ENCODE measurements at places on chromosomes 16 and 17.

- no peak for DNase-seq
Measured at GRCh38 chr16:67260426-67261063, 11.8 kb downstream of the SLC9A5 start.

DNA sequence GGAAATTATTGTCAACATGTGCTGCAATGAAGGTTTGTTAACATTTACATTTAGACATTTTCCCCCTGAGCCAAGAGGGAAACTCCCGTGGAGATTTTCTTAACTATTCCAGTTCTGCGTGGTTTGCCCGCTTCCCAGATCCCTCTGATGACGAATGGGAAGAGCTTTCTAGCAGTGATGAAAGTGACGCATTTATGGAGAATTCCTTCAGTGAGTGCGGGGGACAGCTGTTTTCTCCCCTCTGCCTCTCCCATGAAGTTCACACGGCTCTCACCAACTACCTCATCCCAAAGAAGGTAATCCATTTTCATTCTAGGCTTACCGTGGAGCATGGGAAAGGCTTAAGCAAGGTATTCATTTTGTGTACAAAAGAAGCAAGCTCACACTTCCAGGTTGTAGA lies 18.2 kb downstream of the HEATR3 start:
- no peak for DNase-seq

DNA sequence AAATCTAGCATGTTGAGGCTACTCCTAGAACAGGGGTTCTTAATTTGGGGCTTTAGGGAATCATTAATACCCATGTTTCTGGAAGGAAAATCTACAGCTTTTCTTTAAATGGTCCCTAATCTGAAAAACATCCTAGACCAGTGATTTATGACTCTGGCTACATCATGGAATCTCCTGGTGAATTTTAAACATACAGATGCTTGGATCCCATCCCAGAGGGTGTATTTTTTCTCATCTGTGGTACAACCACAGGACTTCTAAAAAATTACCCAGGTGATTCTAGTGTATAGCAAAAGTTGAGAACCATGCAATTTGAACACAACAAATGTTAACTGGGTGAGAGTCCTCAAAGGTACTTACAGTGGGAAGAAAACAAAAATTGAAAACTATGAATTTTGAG lies 41.5 kb downstream of the KANSL1 start:
- DNase-seq, result no peak

DNA sequence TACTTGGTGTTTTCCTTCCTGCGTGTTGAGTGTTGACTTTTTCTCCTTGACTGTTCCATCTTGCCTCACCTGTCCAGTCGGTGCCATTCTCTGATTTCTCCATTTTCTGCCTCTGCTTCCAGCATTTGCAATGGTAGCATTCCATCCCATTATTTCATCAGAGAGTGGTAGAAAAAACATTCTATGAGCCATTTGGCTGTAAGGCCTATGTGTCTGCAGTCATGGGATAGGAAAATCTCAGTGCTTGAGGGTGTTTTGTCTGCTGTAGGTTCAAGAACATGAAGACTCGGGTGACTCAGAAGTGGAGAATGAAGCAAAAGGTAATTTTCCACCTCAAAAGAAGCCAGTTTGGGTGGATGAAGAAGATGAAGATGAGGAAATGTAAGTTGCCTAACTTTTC lies 2.7 kb downstream of the UTP18 start:
- no peak for DNase-seq

DNA sequence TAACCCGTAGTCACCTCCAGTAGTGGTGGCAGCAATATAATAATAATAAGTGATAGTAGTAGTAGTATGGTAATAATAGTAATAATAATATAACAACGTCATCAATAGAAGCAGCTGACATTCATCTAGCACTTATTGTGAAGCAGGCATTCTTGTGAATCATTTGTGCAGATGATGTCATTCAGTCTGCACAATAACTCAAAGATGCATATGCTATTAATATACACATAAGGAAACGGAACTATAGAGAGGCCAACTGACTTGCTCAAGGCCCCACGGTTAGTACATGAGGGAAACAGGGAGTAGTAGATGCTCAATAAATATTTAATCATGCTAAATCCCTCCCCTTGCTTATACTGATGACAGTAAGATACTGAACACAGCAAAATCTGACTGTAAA lies 35.4 kb upstream of the GAN start:
- no peak for DNase-seq

DNA sequence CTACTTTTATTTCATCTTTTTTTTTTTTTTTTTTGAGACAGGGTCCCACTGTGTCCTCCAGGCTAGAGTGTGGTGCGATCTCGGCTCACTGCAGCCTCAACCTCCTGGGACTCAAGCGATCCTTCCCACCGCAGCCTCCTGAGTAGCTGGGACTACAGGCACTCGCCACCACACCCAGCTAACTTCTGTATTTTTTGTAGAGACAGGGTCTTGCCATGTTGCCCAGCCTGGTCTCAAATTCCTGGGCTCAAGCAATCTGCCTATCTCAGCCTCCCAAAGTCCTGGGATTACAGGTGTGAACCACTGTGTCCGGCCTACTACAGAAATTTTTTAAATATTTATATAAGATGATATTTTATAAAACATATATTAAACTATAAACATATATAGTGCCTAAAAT lies 4.8 kb downstream of the MYO18A start:
- DNase-seq, result no peak

- DNase-seq, result no peak
Measured at GRCh38 chr17:11369575-11369974, 128.6 kb downstream of the SHISA6 start.

GRCh38 chr17:15890279-15890892 lies 54.5 kb upstream of the ADORA2B start:
- DNase-seq, result no peak

GRCh38 chr16:9097266-9098219 lies 6.1 kb downstream of the HAPSTR1 start:
- DNase-seq, result no peak

DNA sequence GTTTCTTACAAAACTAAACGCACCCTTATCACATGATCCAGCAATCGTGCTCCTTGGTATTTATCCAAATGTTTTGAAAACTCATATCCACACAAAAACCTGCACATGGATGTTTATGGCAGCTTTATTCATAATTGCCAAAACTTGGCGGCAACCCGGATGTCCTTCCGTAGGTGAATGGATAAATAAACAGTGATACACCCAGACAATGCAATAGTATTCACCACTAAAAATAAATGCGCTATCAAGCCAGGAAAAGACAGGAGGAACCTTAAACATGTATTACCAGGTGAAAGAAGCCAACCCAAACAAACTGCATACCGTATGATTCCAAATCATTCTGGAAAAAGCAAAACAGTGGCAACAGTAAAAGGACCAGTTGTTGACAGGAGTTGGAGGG lies 10.0 kb downstream of the SPATA32 start:
- no peak for DNase-seq

GRCh38 chr17:44307387-44308186 lies 814 bp upstream of the RUNDC3A start:
- DNase-seq, result no peak

- DNase-seq, result no peak
Measured at GRCh38 chr16:75460446-75460845, 4.0 kb downstream of the TMEM170A start.

DNA sequence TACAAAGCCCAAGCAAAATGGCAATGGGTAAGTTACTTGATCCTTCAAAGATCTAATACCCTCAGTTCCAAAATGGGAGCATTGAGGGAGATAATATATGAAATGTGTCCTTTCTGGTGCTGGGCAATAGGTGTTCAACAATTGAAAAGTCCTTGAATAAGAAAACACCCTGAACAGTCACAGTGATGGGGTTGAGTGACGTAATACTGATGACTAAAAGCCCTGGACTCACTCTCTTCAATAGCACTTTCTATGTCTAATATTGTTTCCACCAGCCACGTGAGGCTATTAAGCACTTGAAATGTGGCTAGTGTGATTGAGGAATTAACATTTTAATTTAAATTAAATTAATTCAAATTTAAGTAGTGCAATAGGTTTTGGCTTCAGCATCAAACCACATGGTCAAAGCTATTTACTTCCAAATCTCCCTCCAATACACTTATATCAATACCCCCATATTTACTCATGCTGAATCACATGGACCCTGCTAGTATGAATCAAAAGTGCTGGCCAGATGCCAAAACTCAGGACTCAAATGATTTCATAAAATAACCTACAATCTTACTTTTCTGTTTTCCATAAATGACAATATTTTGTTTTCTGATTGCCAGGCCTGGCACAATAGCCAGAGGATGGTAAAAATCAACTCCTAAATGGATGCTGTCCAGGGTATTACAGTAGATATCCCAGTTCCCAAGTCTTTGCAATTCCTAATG lies 516.2 kb downstream of the HAPSTR1 start:
- DNase-seq, result no peak

DNA sequence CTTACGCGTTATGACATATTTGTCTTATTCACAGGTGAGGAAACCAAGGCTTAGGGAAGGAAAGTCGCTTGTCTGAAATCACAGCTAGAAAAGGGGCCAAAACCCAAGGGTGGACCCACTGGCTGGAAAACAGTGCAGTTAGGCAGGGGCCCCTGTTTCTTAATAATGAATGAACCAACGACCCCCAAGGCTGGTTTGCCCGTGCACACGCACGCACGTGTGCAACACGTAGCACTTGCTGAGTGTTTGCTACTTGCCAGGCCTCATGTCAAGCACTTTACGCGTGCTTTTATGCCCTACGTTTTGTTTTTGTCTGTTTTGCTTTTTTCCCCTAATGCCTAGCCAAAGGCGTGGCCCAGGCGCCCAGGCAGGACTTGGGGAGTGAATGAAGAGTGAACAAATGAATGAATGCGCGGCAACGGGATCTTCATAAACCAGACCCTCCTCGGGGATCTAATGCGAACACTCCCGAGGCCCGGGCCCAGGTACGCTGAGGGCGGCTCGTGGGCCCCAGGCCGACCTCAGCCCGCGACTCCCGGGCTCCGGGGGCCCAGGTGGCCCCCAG lies 571 bp upstream of the USP10 start:
- no peak for DNase-seq

GRCh38 chr17:37650419-37651003 lies 7.3 kb upstream of the DDX52 start:
- DNase-seq, result no peak

DNA sequence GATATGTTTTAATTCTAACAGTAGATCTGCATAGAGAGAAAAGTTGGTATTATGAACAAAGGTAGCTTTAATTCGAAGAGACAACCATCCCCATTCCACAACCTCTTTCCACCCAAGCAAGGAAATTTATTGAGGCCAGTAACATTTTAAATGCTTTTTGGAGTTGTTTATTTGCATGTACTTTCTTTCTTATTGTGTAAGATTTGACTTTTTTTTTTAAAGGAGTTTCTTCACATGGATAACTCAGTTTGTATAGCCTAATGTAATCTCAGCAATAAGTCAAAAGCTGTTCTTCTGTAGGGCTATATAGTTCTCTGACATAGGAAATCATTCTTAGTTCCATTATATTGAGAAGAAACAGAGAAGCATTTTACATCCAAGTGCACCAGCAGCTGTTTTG lies 163.3 kb downstream of the PRKCA start:
- no peak for DNase-seq

DNA sequence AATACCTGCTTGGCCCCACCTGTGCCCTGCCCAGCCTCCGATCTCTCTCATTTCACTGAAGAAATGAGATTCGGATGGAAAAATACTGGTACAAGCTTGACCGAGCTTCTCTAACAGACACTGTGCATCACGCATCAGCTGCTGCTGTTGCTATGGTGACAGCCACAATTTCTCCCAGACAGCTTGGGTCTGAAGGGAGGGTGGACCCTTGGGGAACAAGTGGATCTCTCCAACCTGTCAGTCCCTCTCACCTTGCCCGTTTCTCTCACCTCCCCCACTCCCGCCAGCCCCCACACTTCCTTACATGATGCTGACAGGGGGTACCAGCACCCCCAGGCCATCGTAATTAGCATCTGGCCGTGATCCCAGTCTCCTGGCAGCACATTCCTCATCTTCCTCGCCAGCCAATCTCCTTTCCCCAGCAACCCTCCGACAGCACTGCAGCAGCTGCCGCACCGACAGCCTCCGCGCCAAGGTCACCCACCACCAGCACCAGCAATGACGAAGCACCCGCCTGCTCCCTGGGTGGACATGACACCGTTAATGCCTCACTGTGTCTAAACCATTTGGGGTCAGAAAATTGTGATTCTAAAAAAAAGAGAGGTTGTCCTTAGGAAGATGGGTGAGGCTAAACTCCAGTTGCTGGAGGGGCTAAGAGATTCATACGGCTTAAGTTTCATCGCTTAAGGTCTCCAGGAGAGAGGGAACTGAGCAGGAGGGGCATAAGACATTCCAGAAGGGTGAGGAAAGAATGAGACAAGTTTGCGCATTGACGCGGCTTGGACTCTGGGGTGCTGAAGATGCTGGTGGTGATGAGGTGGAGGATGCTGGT lies 58.6 kb upstream of the TNRC6A start:
- no peak for DNase-seq

- no peak for DNase-seq
Measured at GRCh38 chr16:66266436-66267291, 99.8 kb upstream of the CDH5 start.

- no peak for DNase-seq
Measured at GRCh38 chr16:47129755-47130435, 13.8 kb downstream of the NETO2 start.

- DNase-seq, result no peak
Measured at GRCh38 chr16:79484237-79484636, 116.3 kb downstream of the MAF start.

DNA sequence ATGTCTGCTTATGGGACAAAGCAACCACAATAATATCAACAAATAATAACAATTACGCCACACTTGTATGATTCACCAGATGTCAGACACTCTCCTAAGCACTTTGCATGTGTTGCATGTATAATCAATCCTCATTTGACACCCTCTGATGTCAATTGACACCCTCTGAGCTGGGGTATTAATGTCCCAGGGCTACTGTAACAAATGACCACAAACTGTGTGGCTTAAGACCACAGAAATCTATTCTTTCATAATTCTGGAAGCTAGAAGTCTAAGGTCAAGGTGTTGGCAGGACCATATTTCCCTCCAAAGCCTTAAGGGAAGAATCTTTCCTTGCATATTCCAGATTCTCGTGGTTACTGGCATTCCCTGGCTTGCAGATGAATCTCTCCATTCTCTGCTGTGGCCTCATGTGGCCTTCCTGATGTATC lies 112.7 kb downstream of the NPIPB5 start:
- no peak for DNase-seq

DNA sequence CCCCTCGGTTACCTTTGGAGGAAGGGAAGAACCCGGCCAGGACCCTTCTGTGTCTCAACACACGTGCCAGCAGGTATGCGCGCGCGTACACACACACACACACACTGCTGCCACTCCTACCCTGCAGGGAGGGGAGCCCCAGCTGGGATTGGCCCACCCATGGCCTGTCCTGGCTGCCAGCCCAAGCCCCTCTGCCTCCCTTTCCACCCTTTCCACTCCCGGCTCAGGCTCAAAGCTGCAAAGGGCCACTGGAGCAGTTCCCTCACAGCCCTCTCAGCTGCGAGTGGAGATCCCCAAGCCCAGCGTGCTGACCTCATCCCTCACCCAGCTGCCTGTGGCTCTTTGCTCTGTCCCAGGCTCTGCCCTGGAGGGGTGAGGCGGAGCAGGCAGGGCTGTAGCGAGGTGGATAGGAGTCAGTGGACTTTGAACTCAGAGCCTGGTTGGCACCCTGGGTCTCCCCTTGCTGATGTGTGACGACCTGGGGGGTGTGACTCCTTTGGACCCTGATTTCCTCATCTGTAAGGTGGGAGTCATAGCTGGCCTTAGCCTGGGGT lies 14.5 kb downstream of the KIF19 start:
- no peak for DNase-seq

Measured in iPS DF 19.7 (cell line).